Uterus (tissue), 4 donors: ENCODE measurements at places on chromosomes 12 and 14.

DNA sequence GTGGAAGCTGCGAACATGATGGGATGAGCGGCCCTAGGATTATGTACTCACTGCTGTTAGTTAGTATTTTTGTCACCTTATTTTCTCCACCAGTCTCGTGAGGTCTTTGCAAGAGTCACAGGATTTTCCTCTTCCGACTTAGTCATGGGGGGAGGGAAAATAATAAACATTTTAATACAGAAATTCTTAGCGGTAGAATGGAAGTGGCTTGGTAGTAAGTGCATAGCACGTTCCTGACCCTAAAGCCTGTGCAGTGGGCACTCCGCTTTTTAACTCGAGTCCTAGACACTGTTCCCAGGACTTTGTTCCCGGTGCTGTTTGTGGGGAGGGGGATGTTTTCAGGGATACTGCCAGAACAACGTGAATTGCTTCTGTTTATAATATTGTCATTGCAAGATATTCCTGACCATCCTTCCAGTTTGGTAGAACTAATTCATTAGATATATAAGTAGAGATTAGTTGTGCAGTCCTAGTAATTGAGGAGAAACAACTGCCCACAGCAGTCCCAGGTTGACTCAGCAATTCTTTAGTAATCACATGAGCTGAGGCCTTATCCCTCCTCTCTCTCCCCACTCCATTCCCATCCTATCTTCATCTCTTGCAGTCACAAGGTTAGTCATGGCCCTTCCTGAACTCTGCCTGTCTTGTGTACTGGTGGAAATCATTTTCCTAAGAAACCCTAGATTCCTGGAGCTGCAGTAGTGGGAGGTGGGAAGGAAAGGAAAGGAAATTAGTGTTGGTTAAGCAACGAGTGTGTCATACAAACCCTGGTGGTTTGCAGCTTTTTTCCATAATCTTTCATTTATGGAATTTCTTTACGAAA is 799 bp downstream of the SLC38A6 start:
- no peak for DNase-seq

GRCh38 chr12:108839018-108839889 is 18.1 kb downstream of the SSH1 start:
- DNase-seq: peak; percentile 44

DNA sequence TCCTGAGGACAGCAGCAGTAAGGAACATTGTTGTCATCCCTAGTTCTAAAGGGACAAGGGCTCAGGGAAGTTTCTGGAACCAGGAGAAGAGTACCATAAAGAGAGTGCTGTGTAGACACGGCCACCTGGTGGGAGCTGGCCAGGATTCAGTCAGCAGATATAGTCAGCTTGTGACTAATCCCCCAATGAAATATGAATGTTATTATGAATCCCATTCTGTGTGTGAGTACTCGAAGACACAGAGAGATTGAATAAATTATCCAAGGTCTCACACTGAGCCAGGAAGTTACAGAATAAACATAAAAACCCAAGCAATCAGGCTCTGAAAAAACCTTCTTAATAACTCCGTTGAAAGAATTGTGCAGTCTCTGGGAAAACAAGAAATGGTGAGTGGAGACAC is 1359.5 kb downstream of the AACS start:
- DNase-seq: no peak

GRCh38 chr14:100906420-100906819 is 2.9 kb upstream of the RTL1 start:
- no peak for DNase-seq

DNA sequence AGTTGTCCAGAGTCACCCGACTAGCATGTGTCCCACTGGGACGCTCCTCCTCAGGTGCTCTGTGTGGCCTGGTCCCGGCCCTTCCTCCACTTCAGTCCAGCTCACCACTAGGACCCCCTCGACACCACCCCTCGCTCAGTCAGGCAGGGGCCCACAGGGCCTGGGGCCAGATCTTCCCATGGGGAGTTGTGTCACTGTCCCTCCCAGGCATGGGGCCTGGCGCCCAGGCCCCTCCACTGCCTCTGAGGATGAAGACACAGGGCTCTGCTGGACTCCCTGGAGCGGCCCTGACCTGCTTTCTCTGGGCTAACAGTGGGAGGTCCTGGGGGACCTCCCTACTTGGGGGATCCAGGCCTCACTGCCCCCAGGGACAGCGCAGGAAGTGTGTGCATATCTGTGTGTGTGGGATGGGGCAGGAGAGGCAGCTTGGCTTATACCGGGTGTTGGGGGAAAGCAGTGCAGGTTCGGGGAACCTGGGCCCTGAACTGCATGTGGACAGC is 43.8 kb downstream of the KRT80 start:
- DNase-seq: no peak

- no peak for DNase-seq
Observed at GRCh38 chr14:33711811-33712216, 239.1 kb downstream of the EGLN3 start.

DNA sequence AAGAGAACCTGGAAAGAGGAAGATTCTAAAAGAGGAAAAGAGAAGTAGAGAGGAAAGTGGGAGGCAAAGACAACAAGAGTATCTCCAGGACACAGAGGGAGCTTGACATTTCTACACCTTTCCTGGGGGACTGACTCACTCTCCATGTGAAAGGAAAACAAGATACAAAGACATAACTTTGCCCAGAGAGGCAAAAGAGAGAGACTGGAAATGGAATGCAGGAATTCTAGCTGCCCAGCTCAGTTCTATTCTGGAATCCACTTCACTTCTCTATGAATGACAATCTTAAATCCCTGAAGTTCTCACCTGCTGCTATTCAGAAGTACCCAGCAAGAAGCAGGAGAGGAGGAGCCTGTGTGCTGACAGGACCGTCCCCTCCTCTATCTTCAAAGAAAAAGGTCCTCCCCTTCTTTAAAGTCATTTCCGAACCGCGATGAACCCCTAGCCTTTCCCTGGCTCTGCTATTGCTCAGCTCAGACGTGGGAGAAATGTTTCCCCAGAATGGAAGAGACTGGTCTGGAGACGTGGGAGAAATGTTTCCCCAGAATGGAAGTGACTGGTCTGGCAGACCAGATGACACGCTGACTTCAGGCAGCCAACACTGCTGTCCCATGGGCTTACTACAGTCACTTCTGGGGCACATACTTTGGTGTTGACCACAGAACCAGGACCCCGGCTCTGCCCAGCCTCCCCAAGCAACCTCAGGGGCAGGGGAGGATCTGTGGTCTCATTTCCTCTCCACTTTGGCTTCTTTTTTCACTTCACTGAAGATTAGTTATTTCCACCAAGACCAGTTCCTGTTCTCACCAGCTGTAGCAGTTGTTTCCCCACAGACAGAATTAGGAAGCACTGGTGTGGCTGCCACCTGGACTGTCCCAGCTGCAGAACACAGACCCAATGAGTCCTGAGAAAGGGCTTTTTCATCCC is 8.3 kb downstream of the FMNL3 start:
- peak; percentile 22 for DNase-seq

DNA sequence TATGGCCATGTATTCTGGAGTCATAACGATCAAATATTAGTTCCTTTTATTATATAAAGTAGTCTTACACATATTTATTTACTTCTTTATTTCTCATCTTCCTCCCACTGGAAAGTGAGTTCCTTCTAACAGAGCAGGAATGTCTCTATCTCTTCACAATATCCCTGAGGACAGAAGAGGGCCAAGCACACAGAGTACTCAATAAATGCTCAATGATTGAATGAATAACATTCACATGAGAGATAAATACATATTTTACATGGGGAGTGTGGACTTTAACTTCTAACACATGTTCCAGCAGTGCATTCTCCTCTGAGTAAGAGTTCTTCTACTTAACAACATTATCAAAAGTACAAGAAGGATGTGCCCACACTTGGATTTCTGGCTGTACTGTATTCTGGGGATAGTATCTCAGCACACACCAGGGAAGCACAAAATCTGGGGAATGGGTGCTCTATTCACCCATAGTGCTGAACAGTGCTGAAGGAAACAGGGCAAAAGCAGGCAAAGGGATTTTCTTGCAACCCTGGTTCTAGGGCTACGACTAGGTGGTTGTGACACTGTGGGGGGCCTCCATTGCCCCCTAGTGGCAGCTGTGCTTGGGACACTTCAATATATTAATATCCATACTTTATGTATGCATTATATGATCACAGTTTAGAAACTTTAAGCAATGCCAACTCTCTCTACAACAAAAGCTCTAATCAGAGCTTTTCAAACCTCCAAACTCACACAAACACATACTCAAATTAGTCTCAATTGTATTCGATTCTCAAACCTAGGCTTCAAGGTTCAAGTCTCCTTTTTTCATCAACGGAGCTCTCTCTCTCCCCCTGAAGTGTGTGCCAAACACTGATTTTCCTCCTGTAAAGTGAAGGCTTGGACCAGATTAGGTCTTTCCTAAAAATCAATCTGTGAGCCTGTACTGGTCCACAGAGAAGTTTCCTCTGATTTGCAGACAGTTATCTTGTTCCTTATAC is 115.5 kb downstream of the SLC2A13 start:
- peak; percentile 46 for DNase-seq

DNA sequence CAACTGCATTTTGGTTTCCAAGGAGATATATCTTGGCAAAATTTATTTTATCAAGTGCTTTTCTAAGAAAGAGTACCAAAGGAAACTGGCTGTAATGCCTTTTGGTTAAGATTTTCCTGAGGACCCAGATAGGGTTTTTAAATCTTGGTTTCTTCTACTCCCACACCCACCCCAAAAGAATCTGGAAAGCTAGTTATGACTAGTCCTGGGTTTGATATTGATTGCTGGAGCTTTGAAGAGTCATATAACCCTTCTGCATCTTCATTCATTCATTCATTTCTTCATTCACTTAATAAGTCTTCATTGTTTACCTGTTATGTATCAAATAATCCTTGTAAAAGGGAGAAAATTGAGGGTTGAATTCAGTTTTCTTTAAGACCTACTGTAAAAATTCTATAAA is 425.2 kb downstream of the PCNX1 start:
- DNase-seq: no peak

- no peak for DNase-seq
Observed at GRCh38 chr12:54504550-54504949, 7.0 kb downstream of the NCKAP1L start.

DNA sequence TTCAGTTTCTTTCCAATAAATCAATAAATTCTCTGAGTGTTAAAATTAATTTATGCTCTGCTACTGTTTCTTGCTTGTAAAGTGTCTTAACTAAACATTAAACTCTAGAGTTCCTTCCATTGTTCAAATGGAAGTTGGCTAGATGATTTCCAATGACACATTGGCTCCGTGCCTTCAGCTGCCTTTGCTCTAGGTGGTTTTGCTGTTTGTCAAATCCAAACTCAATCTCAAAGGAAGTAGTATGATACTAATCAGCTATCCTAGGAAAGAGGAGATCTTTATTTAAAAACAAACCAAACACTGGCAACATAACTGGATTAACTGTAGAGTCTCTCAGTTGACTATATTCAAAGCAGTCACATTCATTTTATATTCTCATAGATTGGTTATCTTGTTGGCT is 356.4 kb downstream of the FOXG1 start:
- DNase-seq: no peak

- DNase-seq: no peak
Observed at GRCh38 chr12:81518638-81519037, 240.5 kb downstream of the PPFIA2 start.

- DNase-seq: no peak
Observed at GRCh38 chr12:122858171-122858570, 22.9 kb downstream of the HIP1R start.

DNA sequence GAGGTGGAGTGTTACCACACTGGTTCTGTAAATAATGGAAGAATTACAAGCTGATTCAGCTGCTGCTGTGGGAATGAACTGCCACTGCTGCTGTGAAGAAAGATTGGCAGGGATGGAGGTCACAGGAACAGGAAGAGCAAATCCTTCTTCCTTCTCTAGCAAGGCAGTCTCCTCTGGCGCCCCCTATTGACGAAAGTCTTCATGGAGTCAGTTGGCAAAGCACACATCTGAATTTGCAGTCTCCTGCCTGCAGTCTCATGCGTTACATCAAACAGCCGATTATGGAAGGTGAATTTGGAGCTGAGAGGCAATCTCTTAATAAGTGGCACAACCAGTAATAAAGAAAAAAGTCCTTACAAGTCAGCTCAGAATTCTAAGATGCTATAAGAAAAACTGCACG is 106.0 kb upstream of the TMTC1 start:
- peak; percentile 18 for DNase-seq

GRCh38 chr12:82963956-82964355 is 277.2 kb downstream of the TMTC2 start:
- no peak for DNase-seq

DNA sequence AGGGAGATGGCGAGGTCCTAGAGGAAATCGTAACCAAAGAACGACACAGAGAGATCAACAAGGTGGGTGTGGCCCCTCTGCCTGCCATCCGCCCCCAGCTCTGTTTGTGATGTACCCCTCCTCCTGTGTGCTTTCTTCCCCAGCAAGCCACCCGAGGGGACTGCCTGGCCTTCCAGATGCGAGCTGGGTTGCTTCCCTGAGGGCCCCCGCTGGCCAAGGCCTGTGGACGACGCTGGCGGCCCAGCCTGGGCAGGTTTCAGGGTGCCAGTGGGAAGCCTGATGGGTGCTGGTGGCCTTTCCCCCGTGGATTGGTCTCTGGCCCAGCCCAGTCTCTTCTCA is 2.0 kb downstream of the ARL6IP4 start:
- no peak for DNase-seq

DNA sequence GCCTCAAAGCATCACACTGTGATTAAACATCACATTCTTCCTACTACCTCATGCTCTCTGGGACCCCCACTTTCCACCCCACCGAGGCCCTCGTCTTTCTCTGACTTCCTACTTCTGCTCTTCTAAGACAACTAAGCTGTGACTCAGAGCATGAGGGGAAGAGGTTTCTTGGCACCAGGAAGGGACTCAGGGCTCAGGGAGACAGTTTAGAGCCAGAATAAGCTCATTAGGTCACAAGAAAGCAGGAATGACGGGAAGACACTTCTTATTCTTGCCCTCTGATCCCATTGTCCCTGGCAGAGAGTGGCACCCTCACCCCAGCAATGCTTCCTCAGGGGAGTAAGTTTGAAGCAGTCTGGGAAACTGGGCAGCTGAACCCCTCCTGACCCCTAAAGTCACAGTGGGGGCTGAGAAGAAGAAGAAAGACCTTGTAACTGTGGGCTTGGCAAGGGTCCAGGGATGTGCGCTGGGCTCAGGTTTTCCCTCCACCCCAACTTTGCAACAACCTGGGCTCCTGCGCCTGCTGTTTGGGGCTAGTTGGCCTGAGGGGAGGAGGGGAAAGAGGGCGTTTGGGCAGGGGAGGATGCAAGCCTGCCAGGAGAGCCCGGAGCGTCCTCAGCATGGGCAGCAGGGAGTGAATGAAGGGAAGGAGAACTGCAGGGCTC is 64.6 kb upstream of the ACTN1 start:
- DNase-seq: peak; percentile 52
